Nephron progenitor cell (in vitro differentiated cells): ENCODE measurements at places on chromosomes 1 and 21.

DNA sequence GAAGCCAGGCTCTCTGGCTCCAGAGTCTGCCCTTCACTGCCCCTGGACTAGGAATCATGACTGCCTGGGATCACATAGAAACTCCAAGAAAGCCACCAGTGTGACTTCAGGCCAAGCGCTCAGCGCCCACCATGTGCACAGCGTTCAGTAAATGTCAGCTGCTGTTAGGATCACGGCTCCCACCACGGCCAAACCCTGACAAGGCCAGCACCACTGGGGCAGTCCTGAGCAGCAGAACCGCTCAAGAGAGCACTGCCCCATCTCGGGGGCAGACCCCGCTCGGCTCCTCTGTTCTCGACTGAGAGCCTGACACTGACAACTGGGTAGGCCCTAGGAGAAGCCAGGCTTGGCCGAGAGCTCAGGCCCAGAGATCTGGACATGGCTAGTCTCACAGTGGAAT is 10.0 kb downstream of the CAPZB start:
- H3K27ac ChIP-seq, result peak overlapping the region; percentile 83
- peaks cover 45% of the 10 kb centered on the region for H3K4me1 ChIP-seq
- H3K27me3 ChIP-seq, result no peaks in the 10 kb centered on the region
- H3K4me3 ChIP-seq, result no peak overlapping the region
- H3K36me3 ChIP-seq, result peaks cover 23% of the 10 kb centered on the region

DNA sequence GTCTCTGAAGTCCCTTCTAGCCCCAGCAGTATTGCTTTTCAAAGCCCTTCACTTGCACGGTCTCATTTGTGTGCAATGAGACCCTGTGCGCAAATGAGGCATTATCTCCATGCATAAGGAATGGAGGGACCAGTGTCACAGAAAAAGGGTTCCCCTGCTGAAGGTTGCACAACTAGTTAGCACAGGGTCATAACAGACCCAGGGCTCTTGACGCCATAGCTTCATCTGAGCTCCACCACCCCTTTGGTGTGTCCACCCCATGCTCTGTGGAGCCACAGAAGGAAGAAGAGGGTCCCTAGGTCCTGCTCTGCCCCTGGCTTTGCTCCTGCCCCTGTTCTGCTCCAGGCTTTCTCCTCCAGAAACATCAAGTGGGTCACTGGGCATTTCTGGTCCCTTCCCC is 12.6 kb downstream of the SH2D2A start:
- H3K4me1 ChIP-seq, result peaks cover 89% of the 10 kb centered on the region
- H3K27me3 ChIP-seq, result peaks cover 4% of the 10 kb centered on the region
- H3K36me3 ChIP-seq, result peaks cover 16% of the 10 kb centered on the region
- peak overlapping the region; percentile 82 for H3K27ac ChIP-seq
- peak overlapping the region; percentile 19 for H3K4me3 ChIP-seq

DNA sequence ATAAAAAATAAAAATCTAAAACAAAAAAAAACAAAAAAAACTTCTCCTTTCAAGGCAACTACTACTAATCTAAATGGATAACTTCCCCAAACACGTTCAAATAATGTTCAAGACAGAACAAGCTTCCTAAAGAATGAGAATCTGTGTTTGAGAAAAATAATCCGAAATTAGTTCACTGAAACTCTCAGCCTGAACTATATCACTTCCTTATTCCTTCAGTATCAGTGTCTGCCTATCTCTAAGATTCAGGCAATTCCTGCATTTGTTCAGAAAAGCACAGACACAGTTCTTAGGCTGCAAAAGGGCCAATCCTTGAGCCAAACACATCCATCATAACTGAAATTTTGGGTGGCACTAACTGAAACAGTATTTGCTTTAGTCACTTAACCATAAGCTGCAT is 22.4 kb downstream of the DSTYK start:
- H3K36me3 ChIP-seq, result peaks cover 32% of the 10 kb centered on the region
- H3K4me1 ChIP-seq, result peaks cover 46% of the 10 kb centered on the region
- DNase-seq, result no peak
- H3K27me3 ChIP-seq, result peaks cover 3% of the 10 kb centered on the region
- no peak overlapping the region for H3K27ac ChIP-seq

- H3K4me3 ChIP-seq, result no peak overlapping the region
- H3K4me1 ChIP-seq, result peaks cover 12% of the 10 kb centered on the region
- H3K27ac ChIP-seq, result peak overlapping the region; percentile 23
- H3K36me3 ChIP-seq, result no peaks in the 10 kb centered on the region
These were observed 364.5 kb upstream of the DAB1 start for GRCh38 chr1:57788313-57788712.

DNA sequence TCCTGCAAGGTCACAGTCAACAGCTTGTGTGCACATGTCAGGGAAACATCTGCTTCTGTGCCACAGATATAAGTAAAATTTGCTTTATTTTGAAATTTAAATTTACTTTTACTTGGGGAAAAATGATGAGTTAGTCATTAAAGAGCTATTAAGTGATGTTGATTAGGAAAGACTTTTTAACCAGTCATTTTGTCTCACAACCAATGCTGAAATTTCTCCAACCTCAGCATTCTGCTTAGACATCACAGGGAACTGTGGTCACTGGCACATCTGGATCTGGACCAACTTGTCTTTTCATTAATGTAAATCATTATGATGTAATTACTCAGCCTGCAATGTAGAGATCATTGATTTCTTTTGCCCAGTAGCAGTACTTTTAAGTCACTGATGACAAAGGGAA is 301.0 kb downstream of the TTLL7 start:
- no peak overlapping the region for H3K27ac ChIP-seq
- peaks cover 32% of the 10 kb centered on the region for H3K4me1 ChIP-seq
- DNase-seq, result no peak
- no peaks in the 10 kb centered on the region for H3K36me3 ChIP-seq

GRCh38 chr1:108858230-108858950 is 1.5 kb upstream of the AKNAD1 start:
- H3K4me3 ChIP-seq, result no peak overlapping the region
- no peak for DNase-seq
- H3K27me3 ChIP-seq, result peaks cover 9% of the 10 kb centered on the region

DNA sequence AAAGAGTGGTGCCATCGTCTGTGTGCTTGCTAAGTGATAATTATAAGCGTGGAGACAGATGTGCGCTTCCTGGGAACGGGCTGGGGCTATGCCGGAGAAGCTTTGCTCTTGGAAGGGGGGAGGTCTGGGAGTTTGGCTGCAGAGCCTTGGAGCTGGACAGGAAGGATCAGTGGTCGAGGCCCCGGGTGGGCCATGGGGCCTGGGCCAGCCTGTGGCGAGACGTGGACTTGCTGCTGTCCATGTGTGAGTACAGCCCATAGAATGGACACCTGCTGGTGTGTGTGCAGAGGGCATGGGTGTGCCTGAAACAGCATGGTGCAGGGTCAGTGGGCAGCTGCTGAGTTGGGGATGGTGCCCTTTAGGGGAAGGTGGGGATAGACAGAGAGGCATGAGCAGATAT is 121.3 kb downstream of the PCBP3 start:
- no peak for DNase-seq
- H3K36me3 ChIP-seq, result no peaks in the 10 kb centered on the region
- peaks cover 7% of the 10 kb centered on the region for H3K27me3 ChIP-seq

DNA sequence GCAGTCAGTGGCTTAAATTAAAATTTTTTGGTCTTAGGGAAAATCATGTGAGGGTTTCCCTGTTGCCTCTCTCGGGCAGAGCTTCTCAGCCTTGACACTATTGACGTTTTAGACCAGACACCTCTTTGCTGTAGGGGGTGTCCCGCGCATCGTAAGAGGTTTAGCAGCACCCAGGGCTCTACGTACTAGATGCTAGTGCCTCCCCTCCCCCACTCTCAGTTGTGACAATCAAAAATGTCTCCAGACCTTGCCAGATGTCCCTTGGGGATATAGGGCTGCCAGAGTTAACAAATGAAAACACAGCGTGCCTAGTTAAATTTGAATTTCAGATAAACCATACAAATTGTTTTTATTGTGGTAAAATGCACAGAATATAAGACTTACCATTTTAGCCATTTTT is 293.3 kb downstream of the DISC1 start:
- DNase-seq, result peak; percentile 23
- no peaks in the 10 kb centered on the region for H3K27me3 ChIP-seq
- H3K4me1 ChIP-seq, result peaks cover 30% of the 10 kb centered on the region
- no peak overlapping the region for H3K4me3 ChIP-seq
- H3K36me3 ChIP-seq, result no peaks in the 10 kb centered on the region
